ENCODE measurements at places on chromosomes 2 and 18. TPM values are rescaled to one million over a fixed set of nuclear protein-coding genes. Genes with fewer than 3 reads are reported as not detected.

DNA sequence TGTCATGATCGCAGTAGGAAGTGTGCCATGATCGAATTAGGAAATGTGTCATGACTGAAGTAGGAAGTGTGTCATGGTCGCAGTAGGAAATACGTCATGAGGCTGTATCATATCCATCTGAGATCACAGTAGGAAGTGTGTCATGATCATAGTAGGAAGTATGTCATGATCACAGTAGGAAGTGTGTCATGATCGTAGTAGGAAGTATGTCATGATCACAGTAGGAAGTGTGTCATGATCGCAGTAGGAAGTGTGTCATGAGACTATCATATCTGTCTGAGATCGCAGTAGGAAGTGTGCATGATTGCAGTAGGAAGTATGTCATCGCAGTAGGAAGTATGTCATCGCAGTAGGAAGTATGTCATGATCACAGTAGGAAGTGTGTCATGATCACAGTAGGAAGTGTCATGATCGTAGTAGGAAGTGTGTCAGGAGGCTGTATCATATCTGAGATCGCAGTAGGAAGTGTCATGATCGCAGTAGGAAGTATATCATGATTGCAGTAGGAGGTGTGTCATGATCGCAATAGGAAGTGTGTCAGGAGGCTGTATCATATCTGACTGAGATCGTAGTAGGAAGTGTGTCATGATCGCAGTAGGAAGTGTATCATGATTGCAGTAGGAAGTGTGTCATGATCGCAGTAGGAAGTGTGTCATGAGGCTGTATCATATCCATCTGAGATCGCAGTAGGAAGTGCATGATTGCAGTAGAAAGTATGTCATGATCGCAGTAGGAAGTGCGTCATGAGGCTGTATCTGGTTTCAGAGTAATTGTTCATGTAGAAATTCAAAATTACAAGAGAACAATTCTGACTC is 56.4 kb upstream of the NFATC1 start:
- no peak for DNase-seq

DNA sequence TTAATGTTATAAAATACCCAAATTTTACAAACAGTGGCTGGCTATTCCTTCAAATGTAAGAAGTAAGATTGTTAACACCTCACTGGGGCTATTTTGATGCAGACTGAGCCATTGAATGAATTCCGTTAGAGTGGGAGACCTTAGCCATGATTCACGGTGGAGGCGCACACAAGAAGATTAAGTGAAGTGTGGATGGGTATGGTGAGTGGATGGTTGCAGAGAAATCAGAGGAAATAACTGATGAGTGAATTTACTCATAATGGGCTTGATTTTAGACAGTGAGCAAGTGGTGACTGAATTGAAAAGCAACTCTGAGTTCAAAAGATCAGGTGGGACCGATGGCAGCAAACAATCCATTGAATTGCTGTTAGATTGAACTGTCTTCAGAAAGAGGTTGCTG is 75.0 kb downstream of the NRP2 start:
- DNase-seq: no peak

DNA sequence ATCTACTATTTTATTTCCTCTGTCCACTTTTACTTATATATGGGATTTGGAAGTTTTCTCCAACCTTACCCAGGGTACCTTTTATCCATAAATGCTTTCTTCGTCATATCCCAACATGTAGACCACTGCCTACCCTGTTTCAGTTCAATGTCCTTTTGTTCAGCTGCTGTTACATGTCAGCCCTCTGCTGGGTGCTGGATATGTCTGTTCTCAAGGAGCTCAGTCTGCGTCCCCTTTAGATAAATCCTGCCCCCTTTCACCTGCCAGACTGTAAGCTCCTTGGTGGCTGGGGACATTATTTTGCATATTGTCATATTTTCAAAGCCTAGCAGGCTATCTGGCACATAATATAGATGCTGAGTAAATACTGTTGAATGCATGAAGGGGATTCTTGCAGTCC is 53.2 kb downstream of the NEMP2 start:
- no peak for DNase-seq

- no peak for DNase-seq
These were observed 12.2 kb downstream of the SCN2A start for GRCh38 chr2:165251366-165251765.

DNA sequence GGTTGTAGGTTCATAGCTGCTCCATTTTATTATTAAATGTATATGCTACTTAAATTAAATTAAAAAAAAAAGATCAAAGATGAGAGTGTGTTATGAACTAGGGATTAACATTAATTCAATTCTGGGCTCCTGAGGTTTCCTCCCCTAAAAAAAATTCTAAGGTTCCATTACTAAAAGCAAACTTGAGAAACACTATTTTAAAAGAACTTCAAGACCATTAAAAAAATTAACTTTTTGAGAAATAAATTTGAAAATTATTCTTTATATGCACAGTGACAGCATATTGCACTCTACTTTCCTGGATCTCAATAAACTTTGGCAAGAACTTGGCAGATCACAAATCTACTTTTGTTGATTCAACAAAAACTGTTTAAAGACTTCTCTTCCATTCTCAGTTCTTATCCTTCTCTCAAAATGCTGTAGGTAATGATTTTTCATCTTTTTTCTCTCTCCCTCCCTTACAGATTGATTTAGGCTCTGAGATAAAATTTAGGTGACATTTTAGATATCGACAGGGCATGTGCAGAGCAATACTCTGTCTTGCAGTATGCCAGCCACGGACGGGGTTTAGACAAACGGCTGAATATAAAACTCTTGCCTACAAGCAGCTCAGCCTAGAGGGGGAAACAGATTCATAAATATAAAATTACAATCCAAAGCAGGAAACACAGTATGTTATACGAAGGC is 592 bp upstream of the MARS2 start:
- DNase-seq: no peak

GRCh38 chr18:41845563-41845962 is 109.5 kb upstream of the PIK3C3 start:
- DNase-seq: no peak

GRCh38 chr2:6992794-6993228 is 75.6 kb downstream of the RNF144A start:
- no peak for DNase-seq

GRCh38 chr2:68059784-68060525 is 2.8 kb downstream of the C1D start:
- no peak for DNase-seq

DNA sequence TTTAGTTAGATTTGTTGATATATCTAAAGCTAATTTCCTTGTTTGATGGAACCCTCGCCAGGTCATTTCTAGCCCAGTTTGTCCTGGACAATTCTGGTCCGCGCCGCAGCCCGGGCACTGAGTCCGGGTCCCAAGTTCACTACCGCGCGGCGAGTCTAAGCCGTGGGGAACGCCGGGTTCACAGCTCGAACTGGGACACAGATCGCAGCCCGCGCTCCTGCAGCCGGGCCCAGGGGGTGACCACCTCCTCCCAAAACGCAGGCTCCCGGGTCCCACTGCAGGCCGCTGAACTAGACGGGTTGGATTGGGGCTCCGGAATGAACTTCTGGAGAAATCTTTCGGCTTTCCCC is 681 bp downstream of the ACADL start:
- no peak for DNase-seq

GRCh38 chr18:9823805-9824473 is 61.8 kb upstream of the TXNDC2 start:
- no peak for DNase-seq

GRCh38 chr2:138814123-138814898 is 34.1 kb upstream of the NXPH2 start:
- no peak for DNase-seq

GRCh38 chr2:227674485-227674884 is 7.9 kb downstream of the SCYGR5 start:
- DNase-seq: no peak

- DNase-seq: no peak
These were observed 46.2 kb upstream of the CAB39 start for GRCh38 chr2:230666446-230666845.

- peak; percentile 77 for DNase-seq
These were observed 1.3 kb downstream of the ZNF521 start for GRCh38 chr18:25350489-25351251.

GRCh38 chr2:119760237-119760955 is 674 bp downstream of the PTPN4 start:
- DNase-seq: peak; percentile 40

Gene DSG1
- polyA plus RNA-seq: not detected

Gene SULT1C4
- polyA plus RNA-seq: 89.4 TPM

Gene STK39
- 25.2 TPM for polyA plus RNA-seq

Gene CIB4
- polyA plus RNA-seq: 1.0 TPM

Gene SNRNP27
- polyA plus RNA-seq: 77.1 TPM

Data from right lung (tissue), 10 donors.